ENCODE measurements at places on chromosomes 4 and X.

GRCh38 chr4:47942081-47942819, 27.9 kb upstream of the NFXL1 start:
- no peak for DNase-seq

DNA sequence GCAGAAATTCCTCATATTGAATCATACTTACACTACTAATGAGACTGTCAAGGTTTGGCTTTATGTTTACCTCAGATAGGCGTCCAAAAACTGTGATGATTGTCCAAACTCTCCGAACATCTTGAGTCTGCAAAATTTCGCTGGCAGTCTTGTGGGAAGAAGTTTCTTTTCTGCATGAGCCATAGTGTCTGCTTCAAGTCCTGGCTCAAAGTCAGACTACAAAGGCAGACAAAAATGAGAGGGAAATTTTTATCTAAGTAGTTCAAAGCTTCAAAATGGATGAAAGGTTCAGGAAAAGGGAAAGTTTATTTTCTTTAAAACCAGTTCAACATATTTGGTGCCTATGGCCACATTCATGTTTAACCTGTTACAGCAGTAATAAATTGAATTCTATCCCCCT, 40.7 kb downstream of the PALLD start:
- DNase-seq, result no peak

DNA sequence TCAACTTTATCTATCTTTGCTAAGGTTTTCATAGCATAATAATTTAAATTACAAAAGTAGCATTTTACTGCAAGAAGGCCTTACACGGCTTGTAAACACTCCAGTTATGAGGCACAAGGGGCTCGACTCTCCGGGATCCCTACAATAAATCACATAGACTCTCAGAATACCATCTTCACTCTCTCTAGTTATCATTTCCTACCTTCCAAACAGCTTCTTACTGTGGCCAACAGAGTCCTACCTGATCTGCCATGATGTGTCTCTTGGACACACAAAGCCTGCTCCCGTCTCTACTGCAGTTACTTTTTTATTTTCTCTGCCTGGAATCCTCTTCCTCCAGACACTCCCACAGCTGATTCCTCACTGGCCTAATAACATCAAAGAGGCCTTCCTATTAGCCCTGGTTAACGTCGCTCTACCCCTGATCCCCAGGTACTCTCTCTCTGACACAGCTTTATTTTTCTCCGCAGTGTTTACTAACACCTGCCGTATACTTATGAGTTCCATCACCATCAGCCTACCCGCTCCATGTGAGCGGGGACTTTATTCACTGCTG, 559.6 kb upstream of the DIPK2B start:
- DNase-seq, result no peak

DNA sequence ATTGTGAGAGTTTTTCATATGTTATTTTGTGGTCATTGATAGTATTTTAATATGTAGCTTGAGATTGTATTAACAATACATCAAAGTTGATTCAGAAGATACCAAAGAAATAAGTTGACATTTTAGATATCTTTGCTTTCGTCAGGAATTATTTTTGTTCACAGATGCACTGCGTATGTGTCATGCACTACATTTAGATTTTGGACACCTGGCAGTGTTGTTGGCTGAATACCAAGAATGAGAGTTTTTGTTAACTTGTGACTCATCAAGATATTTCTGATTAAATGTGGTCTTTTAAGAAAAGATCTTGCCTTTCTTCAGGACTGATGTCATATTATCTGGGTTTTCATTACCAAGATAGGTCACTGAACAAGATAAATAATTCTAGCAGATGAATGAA, 633.4 kb downstream of the CENPC start:
- no peak for DNase-seq

DNA sequence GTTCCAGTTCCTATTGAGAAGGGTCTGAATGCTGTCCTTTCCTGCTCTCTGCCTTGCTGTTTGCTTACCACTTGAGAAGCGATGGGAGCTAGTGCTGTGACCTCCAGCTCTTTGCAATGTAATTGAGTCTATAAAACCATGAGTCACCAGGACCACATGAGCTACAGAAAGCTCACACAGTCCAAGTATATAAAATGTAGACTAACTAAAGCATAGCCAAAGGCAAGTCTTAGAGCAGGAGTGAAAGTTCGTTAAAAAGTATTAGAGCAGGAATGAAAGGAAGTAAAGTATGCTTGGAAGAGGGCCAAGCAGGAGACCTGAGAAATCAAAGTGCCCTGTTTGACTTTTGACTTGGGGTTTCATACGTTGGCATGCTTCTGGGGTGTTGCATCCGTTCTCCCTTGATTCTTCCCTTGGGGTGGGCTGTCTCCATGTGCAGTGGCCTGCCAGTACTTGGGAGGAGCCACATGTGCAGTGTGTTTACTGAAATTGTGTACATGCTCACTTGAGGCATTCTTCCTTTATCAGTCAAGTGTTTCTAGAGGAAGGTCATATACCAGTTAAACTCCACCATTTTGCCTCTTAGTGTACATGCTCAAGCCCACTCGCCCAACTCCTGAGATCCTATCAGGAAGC, 71.3 kb upstream of the KIT start:
- DNase-seq, result no peak

GRCh38 chr4:84968925-84969324, 2.4 kb upstream of the WDFY3 start:
- no peak for DNase-seq

DNA sequence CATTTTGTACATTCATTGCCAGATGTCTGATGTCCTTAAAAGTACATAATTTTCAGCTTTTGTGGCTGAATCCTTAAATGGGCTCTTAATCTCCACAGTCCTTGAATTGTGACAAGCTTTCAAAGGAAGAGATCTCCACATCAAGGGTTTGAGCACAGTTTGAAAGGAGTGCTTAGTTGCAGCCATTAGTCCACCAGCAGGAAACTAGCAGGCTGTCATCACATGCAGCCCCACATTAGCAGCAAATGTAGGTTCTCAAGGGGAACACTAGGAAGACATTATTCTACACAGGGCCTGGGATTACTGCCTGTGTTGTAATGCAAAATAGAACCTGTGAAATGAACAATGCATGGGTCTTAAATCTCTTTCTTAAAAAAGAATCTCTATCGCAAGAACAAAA, 173.2 kb downstream of the CBLL2 start:
- no peak for DNase-seq

GRCh38 chr4:2805712-2806389, 13.0 kb downstream of the SH3BP2 start:
- DNase-seq, result no peak

- peak; percentile 88 for DNase-seq
Observed at GRCh38 chrX:153470411-153471363, at the start of gene HAUS7. HAUS7 (minus strand) TSS chrX:153470576; CDS start chrX:153470557, 19 bp downstream.

- no peak for DNase-seq
Observed at GRCh38 chr4:185192059-185192458, 11.7 kb downstream of the CFAP97 start.

GRCh38 chr4:132540797-132541196, 608.3 kb upstream of the PCDH10 start:
- no peak for DNase-seq

DNA sequence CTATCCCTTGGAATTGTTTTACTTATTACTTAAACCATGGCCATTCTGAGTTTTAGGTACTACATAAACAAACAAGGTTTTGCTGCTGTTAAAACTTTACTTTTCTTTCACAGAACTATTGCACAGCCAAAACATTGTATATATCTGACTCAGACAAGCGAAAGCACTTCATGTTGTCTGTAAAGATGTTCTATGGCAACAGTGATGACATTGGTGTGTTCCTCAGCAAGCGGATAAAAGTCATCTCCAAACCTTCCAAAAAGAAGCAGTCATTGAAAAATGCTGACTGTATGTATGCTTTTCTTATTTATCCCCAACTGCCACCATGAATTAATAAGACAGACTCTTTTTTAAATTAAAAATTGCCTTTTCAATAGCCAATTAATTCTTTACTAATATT, 69.8 kb downstream of the CCKAR start:
- no peak for DNase-seq

GRCh38 chr4:40308528-40309122, 26.5 kb upstream of the CHRNA9 start:
- no peak for DNase-seq

GRCh38 chr4:40258627-40259026, 61.8 kb downstream of the RHOH start:
- DNase-seq, result no peak

DNA sequence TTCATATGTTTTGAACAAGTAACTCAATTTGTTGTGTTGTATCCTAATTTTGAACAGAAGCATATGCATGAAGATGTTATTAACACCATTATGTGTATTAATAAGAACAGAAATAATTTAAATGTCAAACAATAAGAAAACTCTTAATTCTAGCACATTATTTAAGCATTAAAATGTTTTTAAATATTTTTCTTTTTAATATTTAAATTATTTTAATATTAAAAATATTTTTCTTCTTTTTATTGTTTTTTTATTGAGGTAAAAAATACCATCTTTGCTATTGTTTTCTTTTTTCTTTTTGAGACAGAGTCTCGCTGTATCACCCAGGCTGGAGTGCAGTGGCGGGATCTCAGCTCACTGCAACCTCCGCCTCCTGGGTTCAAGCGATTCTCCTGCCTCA, 441.0 kb upstream of the GALNT7 start:
- DNase-seq, result no peak

DNA sequence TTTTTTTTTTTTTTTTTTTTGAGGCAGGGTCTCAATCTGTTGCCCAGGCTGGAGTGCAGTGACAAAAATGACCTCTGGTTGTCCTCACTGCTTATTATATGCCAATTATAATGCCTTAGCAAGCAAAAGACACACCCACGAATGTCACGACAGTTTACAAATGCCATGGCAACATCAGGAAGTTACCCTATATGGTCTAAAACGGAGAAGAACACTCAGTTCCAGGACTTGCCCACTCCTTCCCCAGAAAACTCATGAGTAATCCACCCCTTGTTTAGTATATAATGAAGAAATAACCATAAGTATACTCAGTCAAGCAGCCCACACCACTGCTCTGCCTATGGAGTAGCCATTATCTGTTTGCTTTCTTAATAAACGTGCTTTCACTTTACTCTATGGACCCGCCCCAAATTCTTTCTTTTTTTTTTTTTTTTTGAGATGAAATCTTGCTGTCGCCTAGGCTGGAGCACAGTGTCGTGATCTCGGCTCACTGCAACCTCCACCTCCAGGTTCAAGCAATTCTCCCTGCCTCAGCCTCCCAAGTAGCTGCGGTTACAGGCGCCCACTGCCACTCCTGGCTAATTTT, 106.2 kb downstream of the SMIM20 start:
- peak; percentile 40 for DNase-seq

DNA sequence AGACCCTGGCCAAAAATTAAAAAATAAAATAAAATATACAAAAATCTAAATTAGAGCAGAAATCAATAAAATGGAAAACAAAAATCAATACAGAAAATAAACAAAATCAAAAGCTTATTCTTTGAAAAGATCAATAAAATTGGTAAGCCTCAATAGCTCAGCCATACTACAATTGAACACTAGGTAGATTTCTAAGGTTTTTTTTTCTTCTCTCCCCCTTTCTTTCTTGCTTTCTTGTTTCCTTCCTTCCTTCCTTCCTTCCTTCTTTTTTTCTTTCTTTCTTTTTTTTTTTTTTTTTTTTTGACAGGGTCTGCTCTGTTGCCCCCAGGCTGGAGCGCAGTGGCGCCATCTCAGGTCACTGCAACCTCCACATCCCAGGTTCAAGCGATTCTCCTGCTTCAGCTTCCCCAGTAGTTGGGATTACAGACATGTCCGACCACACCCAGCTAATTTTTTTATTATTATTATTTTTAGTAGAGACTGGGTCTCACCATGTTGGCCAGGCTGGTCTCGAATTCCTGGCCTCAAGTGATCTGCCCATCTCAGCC, 23.4 kb upstream of the PPP3CA start:
- DNase-seq, result no peak

DNA sequence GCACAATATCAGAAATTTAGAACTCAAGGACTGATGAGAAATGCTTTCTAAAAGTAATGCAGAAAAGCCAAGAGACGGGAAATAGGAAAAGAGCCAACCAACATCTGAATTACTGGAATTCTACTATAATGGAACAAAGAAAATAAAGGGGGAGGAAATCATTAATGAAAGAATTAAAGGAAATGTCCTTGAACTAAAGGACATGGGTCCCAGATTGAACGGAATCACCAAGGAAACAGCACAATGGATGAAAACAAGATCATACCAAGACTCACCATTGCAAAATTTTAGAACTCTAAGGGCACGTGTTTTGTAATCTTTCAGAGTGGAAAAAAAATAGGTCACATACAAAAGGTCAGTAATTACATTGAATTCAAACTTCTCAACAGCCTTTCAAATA, 35.9 kb downstream of the HPGDS start:
- no peak for DNase-seq

All from activated T-cell treated with anti-CD3 and anti-CD28 coated beads, Interleukin-2, amount 50 U/mL, for 48 hours (primary cell).